ENCODE measurements at places on chromosomes 6 and 20.

DNA sequence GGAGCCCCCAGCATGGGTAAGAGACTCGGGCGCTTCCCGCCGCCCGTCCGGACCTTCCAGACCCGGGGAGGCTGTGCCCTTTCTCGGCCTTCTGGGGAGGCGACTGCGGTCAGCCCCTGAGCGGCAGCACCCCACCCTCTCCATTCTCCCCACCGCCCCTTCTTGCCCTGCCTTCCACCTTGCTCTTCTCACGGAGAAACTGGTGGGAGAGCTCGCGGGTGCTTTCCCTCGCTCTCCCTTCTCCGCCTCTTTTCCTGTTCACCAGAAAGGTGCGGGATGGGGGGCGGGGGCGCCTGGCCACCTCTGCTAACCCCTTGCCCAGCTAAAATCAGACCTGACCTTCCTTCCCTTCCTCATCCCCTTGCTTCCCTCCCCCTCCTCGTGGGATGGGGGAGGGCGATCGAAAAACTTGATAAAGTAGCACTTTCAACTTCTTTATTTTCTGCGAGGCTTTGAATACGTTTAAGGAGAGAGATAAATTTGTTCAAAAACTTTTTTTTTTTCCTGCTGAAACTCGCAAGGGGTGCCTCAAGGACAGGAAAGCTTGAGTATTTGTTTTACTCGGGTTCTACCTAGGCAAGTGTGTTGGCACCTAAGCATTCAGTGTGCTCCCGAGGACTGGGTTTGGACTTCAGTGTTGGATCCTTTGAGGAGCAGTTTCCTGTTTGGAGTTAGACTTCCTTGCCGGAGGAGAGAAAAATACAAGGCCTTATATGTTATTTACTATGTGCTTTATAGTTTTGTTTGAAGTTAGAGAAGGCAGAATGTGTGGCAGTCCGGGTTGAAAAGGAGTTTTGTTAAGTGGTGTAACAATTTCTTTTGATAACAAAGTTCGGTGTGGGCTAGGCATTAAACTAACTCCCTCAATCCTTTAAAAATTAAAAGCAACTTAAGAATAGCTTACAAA lies 897 bp downstream of the CD2AP start:
- peak; percentile 45 for DNase-seq

DNA sequence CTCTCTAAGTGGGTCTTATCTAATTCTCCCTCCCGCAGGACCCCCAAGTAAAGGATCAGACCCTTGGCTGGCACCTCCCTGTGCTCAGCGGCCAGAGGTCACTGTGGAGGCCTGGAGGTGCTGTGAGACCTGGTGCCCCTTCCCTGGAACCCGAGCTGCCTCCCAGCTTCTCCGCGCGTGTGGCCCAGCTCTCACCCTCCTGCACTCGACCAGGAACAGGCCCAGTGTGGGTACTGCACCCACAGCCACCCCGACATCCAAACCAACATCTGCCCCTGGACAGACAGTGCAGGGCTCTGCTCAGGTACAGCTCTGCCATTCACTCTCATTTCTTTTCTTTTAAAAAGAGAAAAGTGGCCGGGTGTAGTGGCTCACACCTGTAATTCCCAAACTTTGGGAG lies 42.4 kb downstream of the TMEM242 start:
- DNase-seq: no peak

DNA sequence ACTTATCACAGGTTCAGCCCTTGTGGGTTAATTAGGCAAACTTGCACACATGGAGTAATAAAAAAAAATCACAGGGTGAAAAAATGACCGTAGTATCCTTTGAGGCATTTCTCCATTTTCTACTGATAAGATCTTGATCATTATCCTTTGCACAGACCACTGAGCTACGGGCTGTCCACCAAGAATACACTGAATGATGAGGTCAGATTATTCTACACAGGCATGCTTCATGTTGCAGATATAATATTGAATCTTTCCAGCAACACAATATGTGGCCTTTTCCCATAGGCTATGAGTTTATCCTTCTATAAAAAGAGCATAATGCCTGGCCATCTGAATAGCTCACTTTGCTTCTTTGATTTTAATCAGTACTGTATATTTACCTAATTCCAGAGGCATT lies 168.9 kb downstream of the FRK start:
- no peak for DNase-seq

GRCh38 chr6:36309900-36310299 lies 26.8 kb downstream of the BNIP5 start:
- no peak for DNase-seq

GRCh38 chr6:108760126-108761050 lies 87.8 kb upstream of the ARMC2 start:
- no peak for DNase-seq

DNA sequence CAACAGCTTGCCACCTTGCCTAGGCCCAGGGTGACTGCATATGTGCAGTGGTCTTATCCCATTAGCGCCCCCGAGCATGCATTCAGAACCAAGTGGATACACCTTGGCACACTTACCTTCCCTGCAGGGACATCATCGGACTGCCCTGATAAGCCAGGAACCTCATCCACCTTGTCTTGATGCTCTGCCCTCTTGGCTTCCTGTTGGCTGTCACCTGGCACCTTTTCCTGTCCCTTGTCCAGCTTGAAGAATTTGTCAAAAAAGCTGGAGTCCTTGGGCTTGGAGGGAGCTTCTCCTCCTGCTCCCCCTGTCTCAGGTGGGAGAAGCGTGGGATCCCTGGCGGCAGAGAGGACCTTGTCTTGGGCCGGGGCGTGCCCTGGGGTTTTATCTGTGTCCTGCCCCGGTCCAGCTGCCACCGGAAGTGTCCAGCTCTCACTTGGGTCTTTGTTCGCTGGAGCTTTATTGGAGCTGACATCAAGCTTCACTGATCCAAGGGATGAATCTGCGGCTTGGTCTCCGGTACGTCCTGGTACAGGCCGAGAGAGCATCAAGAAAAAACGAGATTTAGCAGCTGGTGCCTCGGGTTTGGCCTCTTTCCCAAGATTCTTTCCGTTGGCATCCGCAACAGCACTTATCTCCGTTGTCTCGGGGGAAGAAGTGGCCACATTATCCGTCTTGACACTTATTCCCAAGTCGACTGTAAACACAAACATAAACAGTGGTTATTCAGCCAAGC lies 42.0 kb downstream of the BCAS1 start:
- no peak for DNase-seq

DNA sequence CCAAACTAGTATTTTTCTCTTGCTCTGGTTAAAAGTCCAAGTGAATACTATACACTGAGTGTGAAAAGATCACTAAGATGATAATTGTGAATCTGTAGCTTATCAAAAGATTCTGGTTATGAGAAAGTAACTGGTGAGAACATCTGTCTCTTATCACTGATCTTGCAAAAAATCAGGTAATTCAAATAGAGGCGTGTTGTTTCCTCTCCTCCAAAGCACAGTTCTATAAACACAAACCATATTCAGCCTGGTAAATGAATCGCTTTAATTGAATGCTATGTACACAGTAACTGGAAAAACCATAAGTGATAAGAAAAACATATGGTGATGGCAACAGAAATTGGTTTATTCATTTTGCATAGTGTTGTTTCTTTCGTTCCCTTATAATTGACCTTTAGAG lies 161.0 kb downstream of the RALGAPA2 start:
- no peak for DNase-seq

DNA sequence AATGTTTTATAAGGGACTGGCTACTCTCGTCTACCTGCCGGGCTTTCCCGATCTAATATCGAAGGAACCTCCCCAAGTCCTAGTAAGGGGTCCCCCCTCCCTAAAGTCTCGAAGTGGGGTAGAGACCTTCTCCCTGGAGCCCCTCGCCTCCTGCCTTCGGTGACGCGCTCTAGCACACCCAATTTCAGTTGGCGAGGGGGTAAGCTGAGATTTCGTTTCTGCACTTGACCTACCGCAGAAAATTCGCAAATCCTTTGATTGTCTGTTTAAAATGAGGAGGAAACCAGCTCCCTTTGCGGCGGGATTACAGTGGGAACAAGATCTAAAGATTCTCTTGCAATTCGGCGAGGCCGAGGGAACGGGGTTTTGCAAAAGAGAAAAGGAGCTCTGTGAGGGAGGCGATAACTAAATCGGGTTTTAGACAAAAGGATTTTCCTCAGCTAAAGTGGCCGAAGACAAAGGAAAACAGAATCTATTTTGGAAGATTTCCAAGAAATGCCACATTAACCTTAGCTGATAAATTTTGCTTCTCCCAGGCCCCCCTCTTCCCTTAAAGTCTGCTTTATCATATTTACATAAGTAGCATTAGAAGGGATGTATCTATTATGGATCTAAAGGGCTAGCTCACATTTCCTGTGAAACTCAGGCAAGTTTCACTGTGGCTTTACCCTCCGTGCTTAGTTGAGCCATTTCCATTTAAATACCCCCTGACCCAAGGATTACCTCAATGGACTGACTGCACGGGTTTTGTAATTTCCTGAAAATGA lies 8.4 kb downstream of the SIM1 start:
- DNase-seq: no peak

GRCh38 chr6:32614366-32615081 lies 22.7 kb upstream of the HLA-DQA1 start:
- DNase-seq: no peak

DNA sequence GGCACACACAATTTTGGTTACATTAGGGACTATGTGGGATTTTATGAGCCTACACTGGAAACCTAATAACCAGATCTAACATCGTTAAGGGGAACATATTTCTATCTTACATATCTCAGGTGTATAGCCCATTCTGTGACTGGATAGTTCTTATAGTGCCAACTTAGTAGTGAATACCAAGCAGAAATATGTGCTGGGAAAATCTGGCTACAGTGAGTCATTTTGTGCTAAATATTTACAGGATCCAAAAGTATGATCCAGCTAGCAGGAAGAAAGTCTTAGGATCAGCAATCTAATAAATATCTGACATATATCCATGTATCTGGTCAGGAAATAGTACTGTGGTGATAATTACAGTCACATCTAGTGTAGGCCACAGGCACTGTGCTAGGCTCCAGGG lies 94.6 kb upstream of the INSM1 start:
- DNase-seq: peak; percentile 41

- peak; percentile 64 for DNase-seq
Observed at GRCh38 chr20:35319871-35320197, 27.6 kb upstream of the FAM83C start.

GRCh38 chr20:34262488-34263288 lies 21.5 kb downstream of the ASIP start:
- DNase-seq: peak; percentile 27

- DNase-seq: no peak
Observed at GRCh38 chr20:32028647-32029372, 18.6 kb downstream of the CCM2L start.

DNA sequence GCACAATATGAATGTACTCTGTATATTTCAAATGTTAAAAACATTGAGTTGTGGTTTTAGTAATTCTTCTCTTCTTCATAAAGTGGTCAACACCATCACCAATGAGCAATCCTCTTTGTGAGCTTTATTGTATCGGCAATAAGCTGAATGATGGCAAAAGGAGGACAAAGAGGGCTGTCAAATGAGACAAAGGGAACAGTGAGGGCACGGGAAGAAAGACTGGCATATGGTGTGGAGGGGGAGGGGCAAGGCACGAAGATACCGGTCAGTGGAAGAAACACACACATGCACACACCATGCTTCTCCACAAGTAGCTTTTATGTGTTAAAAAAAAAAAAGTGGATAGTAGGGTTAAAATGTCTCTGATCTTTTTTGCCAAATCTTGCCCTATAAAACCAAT lies 506.8 kb upstream of the CITED2 start:
- no peak for DNase-seq

GRCh38 chr6:6565488-6565887 lies 23.0 kb upstream of the LY86 start:
- no peak for DNase-seq

- no peak for DNase-seq
Observed at GRCh38 chr6:137777687-137778075, 89.4 kb upstream of the TNFAIP3 start.

GRCh38 chr6:29753309-29753644 lies 30.0 kb downstream of the HLA-F start:
- no peak for DNase-seq

- no peak for DNase-seq
Observed at GRCh38 chr6:38876475-38876874, 161.4 kb downstream of the DNAH8 start.

DNA sequence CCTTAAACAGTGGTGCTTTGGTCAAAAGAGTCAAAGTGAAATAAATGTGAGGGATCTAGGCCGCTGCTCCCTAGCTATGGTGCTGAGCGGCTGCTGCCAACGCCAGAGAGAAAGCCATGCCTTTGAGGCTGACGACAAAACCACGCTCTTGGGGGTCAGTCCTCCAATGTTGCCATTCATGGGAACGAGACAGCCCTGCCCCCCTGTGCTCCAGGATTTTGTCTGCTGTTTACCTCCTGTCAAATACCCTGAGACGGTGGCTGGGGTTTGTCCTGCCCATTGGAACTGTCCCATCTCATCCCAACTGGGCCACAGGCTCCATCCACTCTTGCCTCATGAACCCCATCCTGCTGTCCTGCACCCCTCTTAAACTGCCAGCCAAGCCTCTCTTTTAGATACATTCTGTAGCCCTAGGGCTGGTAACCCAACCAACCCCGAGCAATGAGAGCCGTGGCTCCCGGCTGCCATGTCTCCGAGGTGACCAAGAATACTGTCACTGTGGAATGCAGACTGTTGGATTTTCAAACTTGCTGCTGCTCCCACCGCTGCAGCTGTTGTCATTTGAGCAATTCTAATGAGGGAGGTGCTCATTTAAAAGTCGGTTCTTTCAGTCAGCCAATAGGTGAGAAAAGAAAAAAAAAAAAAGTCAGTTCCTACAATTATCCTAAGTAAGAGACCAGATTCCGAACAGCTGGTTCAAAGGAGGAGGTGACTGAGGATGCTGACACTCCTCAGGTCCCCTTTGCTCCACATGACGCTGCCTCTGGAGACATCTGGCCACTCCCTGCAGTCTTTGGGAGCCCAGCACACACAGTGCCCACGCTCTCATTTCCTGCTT lies 73.1 kb upstream of the QKI start:
- no peak for DNase-seq

DNA sequence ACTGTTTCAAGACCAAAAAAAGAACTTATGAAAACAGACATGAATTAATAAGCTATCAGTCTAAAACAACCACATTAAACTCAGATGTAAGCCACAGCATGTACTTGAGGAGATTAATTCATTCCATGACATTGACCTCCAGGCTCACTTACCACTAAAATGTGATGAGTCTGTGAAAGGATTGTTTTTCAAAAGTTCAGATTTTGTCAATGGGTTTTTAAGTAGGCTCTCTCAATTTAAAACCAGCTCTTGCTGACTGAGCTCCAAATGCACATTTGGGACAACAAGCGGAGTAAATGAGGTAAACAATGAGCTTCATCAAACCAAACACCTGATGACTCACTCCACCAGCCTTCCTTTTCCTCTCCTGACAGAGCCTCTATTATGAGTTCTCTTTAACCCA lies 197.0 kb downstream of the SIM1 start:
- DNase-seq: no peak

DNA sequence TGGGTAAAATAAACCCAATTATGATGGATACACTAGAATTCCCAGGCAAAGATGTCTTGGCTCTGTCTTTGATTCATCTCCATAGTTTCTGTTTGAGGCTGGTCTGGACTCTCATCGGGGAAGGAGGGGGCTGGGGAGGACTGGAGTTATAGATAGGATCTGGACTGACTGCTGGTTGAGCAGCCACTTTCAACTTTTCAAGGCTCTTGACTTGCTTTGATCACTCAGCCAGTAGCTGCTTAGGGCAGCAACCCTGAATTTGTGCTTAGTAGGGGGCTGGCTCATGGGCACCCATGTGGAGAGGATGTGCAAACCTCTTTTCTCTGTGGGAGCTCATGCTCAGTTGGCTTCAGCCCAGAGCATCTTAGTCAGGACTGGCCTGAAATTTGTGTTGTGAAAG lies 114.0 kb upstream of the NEDD9 start:
- DNase-seq: no peak

GRCh38 chr6:3584606-3585005 lies 127.8 kb upstream of the SLC22A23 start:
- DNase-seq: no peak
